ENCODE measurements at places on chromosomes 5 and 9. TPM values are rescaled to one million over a fixed set of nuclear protein-coding genes. Genes with fewer than 3 reads are reported as not detected.

The SH3RF2 gene
- total RNA-seq: 48.4 TPM

DNA sequence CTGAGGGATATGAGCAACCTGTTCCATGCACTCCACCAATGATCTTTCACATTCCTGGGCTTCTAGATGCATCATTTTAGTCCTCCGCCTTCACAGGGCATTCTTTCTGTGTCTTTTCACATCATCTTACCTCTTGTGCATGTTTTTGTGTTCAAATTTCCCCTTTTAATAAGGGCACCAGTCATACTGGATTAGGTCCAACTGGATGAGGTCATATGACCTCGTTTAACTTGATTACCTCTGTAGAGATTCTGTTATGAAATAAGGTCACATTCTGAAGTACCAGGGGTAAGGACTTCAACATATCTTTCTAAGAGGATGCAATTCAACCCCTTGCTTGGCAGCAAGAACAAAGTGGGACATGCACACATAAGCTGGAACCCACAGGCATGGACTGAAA is 335.3 kb upstream of the TLE4 start:
- H3K27ac ChIP-seq: no peak overlapping the region
- H3K4me3 ChIP-seq: no peak overlapping the region
- no peaks in the 10 kb centered on the region for H3K27me3 ChIP-seq
- H3K4me1 ChIP-seq: no peaks in the 10 kb centered on the region
- DNase-seq: no peak
- no peaks in the 10 kb centered on the region for H3K36me3 ChIP-seq

GRCh38 chr5:90709323-90710155 is 150.9 kb downstream of the ADGRV1 start:
- no peaks in the 10 kb centered on the region for H3K27me3 ChIP-seq
- no peaks in the 10 kb centered on the region for H3K4me1 ChIP-seq
- no peaks in the 10 kb centered on the region for H3K36me3 ChIP-seq
- no peak overlapping the region for H3K4me3 ChIP-seq

DNA sequence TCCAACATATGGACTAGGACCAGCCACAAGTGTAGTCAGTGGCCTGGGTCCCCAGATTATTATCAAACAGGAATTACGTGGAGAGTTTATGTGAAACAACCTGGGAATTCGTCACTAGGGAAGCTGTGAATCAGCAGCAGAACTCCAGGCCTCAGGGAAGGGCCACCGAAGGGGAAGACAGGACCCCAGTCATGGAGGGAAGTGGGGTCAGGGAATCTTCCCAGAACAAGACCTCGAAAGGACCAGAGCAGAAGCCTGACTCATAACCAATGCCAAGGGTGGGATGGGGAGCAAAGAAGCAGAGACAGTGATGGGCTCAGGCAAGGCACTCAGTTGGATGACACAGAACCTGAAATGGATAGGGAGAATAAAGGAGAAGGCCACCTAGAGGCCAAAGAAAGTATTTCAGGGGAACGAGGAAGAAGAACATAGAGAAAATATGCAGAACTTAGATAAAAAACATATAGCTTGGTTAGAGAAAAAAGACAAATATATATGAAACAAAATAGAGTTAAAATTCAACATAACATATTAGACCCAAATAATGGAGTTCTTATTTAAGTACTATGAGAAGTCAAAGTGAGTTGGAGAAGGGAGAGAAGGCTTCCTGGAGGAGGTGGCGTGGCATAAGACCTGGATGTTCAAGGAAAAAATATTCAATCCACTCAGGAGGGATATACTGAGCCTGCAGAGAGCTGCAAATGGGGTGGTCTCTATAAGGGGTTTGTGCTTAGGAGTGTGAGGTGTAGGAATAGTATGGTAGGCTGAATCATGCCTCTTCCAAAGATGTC is 66.7 kb upstream of the CAST start:
- H3K36me3 ChIP-seq: no peaks in the 10 kb centered on the region
- no peaks in the 10 kb centered on the region for H3K4me1 ChIP-seq
- DNase-seq: no peak
- H3K27ac ChIP-seq: no peak overlapping the region
- no peak overlapping the region for H3K4me3 ChIP-seq

DNA sequence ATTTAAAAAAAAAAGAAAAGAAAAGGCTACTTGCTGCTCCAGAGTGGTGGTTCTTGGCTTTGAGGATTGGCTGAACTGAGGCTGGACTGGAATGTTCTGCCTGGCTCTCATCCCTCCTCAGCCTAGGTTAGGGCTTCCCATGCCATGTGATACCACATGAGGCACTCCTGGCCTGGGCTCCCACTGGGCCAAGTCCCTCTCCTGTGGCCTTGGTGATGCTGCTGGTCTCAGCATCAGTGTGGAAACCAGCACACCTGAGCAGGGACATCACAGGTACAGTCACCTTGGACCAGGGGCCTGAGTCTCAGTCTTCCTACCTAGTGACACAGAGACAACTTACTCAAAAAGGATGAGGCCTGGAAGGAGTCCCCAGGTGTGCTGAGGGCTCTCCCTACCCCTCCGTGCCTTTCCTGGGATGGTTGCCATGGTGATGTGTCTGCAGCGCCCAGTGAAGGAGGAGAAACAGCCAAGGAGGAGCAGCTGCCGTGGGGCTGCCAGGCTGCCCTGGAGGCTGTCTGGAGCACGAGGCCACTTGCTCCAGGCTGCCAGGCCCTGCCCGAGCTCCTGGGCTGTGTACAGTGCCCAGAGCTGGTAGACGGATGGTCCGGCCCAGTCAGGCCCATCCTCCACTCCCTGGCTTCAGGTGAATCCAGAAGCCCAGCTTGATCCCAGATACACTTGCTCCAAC is 71.0 kb downstream of the WNK2 start:
- no peaks in the 10 kb centered on the region for H3K4me1 ChIP-seq
- no peaks in the 10 kb centered on the region for H3K36me3 ChIP-seq
- H3K27ac ChIP-seq: no peak overlapping the region
- H3K4me3 ChIP-seq: no peak overlapping the region
- no peaks in the 10 kb centered on the region for H3K27me3 ChIP-seq
- no peak for DNase-seq

The FOCAD gene
- total RNA-seq: 39.8 TPM

- no peak overlapping the region for H3K27ac ChIP-seq
- H3K36me3 ChIP-seq: no peaks in the 10 kb centered on the region
- no peaks in the 10 kb centered on the region for H3K27me3 ChIP-seq
- H3K4me3 ChIP-seq: no peak overlapping the region
- no peak for DNase-seq
- no peaks in the 10 kb centered on the region for H3K4me1 ChIP-seq
These were observed 181.6 kb downstream of the AP3B1 start for GRCh38 chr5:78112931-78113330.

- no peaks in the 10 kb centered on the region for H3K36me3 ChIP-seq
- no peak for DNase-seq
- no peaks in the 10 kb centered on the region for H3K27me3 ChIP-seq
- H3K4me3 ChIP-seq: no peak overlapping the region
- peaks cover 6% of the 10 kb centered on the region for H3K4me1 ChIP-seq
These were observed 168.8 kb downstream of the GAPVD1 start for GRCh38 chr9:125430161-125431011.

The OTP gene
- total RNA-seq: not detected

The HTR1A gene
- total RNA-seq: not detected

- no peak overlapping the region for H3K4me3 ChIP-seq
- no peaks in the 10 kb centered on the region for H3K27me3 ChIP-seq
- DNase-seq: no peak
- peak overlapping the region; percentile 83 for H3K27ac ChIP-seq
- H3K36me3 ChIP-seq: no peaks in the 10 kb centered on the region
These were observed 100.4 kb downstream of the RGS3 start for GRCh38 chr9:113563826-113564497.

DNA sequence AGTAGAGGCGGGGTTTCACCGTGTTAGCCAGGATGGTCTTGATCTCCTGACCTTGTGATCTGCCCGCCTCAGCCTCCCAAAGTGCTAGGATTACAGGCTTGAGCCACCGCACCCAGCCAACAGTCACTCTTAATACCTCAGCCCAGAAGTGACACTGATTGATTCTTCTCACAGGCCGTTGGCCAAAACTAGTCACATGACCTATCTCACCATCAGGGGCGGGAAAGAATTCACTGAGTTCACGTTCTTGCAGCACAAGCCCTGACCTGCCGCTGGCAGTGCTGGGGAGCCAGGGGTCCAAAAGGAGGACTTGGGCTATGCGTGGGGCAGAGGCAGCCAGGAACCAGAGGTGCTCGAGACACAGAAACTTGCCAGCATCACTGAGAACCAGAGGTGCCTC is 55.0 kb upstream of the CPLX2 start:
- no peak for DNase-seq
- no peaks in the 10 kb centered on the region for H3K4me1 ChIP-seq
- H3K36me3 ChIP-seq: no peaks in the 10 kb centered on the region
- no peak overlapping the region for H3K27ac ChIP-seq
- no peaks in the 10 kb centered on the region for H3K27me3 ChIP-seq

DNA sequence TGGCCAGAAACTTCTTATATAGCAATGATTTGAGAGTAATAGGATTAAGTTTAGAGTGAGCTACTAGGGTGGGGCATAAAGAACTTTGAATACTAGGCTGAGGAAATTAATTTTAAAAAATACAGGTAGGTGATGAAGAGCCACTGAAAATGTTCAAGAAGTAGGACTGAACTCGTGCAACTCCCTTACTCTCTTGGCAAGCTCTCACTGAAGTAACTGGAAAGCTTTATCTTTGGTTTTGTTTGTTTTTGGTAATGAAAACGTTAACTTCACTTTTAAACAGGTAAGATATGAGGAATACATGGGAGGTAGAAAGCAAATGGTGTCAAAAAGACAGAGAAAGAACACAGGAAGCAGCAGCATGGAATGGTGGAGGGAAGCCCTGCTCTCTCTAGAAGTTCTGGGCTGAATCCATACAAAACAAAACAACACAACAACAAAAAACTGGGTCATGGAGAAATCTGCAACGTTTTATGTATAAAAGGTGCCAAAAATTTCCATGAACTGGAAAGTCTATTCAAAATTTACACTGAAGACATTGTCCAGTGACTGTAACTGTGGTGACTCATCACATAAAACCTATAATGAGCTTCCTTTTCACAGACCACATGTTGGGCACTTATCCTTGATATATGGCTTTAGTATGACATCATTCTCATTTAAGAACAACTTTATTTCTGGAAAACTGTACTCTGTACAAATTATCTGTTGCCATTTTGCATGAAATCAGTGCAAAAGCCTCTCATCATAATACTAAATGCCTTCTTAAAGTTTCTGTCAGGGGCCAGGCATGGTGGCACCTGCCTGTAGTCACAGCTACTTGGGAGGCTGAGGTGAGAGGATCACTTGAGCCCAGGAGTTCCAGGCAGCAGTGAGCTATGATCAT is 91.2 kb upstream of the CHD1 start:
- H3K27me3 ChIP-seq: no peaks in the 10 kb centered on the region
- peaks cover 9% of the 10 kb centered on the region for H3K4me1 ChIP-seq
- H3K27ac ChIP-seq: no peak overlapping the region
- no peak overlapping the region for H3K4me3 ChIP-seq

The CTNND2 gene
- 1.7 TPM for total RNA-seq

DNA sequence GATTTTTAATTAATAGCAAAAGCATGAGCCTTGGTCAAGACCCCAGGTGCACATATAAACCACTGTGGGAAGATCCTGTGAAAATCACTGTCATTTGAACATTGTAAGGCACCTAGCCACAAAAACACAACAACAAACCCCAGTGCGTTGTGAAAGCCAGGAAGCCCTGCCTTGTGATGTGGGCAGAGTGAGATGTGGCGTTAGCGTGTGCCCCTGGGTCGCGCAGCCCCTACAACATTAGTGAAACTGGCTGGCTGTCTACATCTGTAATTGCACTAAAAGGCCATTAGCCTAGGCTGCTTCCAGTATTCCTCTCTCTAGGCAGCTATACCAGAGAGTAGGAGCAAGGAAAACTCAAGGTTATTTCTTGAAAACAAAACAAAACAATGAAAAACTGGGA is 21.1 kb upstream of the PDZD2 start:
- no peaks in the 10 kb centered on the region for H3K4me1 ChIP-seq
- no peak for DNase-seq
- H3K36me3 ChIP-seq: no peaks in the 10 kb centered on the region
